ENCODE measurements at places on chromosomes 5 and 9.

DNA sequence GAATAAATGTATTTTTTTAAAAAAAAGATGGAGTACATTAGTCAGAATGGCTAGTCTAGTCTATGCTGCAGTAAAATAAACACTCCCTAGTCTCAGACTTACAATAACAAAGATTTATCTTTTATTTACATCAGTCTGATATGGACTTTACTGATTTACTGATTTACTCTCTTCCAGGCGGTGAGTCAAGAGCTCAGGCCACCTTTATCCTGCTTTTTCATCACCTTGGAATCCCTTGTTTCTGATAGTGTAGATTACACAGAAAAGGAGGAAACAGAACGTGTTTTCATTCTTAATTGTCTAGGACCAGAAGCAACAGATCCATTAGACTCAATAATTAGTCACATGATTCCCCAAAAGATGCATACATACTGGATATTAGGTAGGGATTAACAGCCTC is 290.1 kb upstream of the TRPC7 start:
- no peak for DNase-seq

DNA sequence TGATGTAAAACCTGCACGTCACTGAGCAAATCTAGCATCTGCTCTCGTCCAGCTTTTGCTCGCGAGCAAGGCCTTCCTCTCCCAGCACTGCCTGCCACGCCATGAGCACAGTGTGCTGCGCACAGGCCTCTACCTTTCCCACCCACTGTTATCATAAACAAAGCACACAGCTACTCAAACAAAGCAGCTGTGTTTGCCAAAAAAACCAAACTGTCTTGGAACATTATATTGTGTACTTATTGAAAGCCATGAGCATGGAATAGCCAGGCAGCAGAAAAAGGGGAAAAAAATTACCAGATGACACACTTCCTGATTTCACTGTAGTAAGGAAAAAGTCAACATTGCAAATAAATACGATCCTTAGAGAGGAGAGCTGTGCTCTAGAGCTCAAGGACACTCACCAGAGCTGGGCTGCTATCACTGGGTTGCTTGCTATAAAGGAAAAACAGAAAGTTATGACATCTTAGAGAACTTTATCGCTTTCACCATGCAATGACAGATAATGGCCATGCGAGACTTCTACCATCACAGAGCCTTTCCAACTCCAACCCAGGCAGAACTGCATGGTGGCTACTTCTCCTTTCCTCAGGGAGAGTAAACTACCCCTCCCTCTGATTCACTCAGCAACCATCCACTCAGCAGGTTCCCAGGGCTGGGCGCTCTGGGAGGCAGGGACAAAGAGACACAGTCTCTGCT is 69.6 kb downstream of the EPB41L4B start:
- no peak for DNase-seq

- no peak for DNase-seq
Measured at GRCh38 chr5:7202846-7203245, 193.1 kb upstream of the ADCY2 start.

DNA sequence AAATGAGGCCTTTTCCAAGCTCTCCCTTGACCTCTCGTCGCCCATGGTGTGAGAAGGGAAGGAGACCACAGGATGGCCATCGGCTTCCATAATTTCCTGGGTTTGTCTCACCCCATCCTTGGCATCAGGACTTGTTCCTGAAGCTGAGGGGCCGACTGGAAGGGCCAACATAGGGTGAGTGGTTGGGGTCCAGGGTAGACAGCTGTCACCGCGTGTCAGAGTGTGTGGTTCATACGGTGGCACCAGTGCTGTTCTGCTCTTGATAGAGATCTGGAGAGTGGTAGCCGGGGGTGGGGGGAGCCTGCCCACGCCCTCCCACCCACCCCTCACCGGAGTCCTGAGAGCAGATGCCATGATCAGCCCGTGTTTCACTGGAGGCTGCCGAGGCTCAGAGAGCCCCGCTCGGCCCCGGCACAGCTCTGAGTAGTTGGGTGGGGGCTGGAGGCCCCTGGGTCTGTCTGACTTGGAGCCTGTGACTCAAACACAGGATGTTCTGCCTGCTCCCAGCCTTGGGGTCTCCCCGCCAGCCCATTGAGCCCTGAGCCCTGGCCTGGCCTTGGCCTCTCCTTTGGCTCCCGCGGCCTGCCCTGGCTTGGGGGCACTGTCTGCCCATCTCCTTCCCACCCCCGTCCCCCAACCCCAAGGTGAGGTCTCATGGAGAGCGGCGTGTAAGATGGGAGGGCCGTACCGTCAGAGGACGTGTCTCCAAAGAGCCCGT is 53.1 kb upstream of the IER5L start:
- DNase-seq, result no peak

GRCh38 chr5:94969174-94969573 is 315.7 kb downstream of the MCTP1 start:
- DNase-seq, result no peak

DNA sequence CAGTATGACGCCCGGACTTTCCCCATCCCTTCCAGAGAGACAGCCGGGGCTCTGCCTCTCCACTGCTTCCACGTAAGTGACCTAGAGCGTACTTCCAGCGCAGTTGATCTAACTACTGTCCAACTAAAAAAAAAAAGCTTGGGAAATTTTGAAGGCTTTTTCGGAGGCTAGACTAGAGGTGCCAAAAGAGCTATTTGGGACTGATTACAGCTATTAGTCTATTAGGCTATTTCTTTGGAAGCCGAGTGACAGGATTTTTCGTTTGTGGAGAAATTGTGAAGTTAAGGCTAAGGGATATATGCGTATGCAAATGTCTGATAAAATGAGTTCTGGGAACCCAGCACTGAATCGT is 1.5 kb downstream of the CCNO start:
- DNase-seq, result no peak

DNA sequence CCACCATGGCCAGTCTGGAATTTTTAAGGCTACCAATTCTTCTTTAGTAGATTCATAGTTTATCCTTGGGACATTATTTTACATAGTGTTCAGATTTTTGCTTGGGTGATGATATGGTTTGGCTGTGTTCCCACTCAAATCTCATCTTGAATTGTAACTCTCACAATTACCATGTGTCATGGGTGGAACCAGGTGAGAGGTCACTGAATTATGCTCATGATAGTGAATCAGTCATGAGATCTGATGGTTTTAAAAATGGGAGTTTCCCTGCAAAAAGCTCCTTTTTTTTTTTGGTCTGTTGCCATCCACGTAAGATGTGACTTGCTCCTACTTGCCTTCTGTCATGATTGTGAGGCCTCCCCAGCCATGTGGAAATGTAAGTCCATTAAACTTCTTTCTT is 163.9 kb downstream of the GABRG2 start:
- DNase-seq, result no peak

GRCh38 chr5:96048763-96049162 is 87.1 kb upstream of the ELL2 start:
- DNase-seq, result peak; percentile 30

- DNase-seq, result no peak
Measured at GRCh38 chr5:123000731-123001130, 35.8 kb downstream of the PPIC start.

- DNase-seq, result no peak
Measured at GRCh38 chr9:94859891-94860290, 133.4 kb downstream of the AOPEP start.

DNA sequence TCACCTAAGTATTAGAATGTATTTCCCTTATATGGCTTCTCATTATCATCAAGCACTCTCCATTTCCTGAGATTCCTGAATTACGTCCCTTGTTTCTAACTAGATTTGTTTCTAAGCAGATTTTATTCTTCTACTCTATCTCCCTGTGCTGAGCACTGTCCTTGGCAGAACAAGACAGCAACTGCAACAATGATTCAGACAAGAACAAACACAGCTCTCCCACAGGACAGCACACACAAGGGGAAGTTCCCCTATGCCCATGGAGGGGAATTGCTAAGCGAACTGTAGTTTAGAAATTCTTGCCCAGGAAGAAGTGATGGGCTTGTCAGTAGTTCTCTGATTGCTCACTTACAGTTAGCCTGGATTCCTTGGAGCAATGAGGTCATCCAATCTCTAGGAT is 759.9 kb downstream of the DTWD2 start:
- DNase-seq, result no peak

GRCh38 chr5:133830281-133830680 is 138.1 kb downstream of the C5orf15 start:
- DNase-seq, result no peak

GRCh38 chr9:35552837-35553236 is 52.2 kb upstream of the TESK1 start:
- no peak for DNase-seq

DNA sequence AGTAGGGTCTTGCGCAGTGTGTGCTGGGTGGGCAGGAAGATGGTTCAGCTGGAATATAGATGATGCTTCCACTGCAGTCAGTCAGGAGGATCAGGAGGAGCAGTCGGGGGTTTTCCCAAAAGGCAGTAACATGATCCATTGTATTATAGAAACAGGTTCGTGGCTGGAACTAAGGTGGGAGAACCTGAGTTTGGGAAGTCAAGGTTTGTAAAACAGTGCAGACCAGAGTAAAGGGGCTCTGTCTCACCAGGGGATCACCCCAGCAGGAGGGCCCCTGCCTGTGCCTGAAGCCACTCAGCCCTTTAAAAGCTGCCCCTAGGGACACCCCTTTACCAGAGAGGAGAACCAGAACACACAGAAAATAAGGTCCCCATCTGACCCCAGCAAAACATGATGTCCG is 213.4 kb downstream of the AUH start:
- no peak for DNase-seq

GRCh38 chr9:34386656-34387055 is 10.0 kb upstream of the MYORG start:
- peak; percentile 7 for DNase-seq

- DNase-seq, result no peak
Measured at GRCh38 chr5:9456435-9457042, 89.3 kb downstream of the SEMA5A start.

GRCh38 chr9:112069318-112070169 is 105.6 kb downstream of the SUSD1 start:
- no peak for DNase-seq

GRCh38 chr5:142472306-142472951 is 147.6 kb upstream of the SPRY4 start:
- DNase-seq, result no peak

DNA sequence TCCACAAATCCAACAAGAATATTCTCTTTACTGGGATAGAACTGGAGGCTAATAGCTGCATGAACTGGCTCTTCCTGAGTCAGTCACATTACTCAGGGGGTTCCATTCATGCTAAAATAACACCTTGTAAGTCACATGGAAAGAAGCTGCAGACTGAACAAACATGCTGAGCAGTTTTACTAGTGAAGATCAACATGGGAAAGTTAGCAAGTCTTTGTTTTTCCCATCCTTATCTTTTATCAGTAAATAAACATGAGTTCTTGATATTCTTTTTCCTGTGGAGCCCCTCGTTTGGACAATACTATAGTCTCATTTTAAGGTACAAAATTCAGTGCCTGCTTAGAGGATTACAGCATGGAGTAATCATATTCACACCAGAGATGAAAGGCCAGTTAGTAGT is 43.7 kb upstream of the TEK start:
- no peak for DNase-seq

DNA sequence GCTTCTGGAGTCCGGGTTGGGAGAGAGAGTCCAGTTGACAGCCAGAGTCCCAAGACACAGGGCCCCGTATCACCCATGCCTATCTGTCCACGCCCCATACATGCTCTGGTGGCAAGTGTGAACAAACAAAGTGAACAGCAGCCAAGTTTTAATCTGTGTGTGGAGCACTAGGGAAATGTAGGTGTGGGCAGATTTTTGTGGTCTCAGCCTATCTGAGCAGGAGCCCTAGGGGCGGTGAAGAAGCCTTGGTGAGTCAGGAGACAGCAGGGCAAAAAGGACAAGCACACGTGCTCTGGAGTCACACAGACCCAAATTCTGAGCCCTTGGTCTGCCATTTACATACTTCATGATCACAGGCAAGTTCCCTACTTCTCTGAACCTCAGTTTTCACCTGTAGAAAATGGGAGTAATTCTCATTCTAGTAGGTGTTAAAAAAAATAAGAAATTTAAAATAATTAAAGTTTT is 23.2 kb downstream of the EGR1 start:
- DNase-seq, result no peak

- DNase-seq, result peak; percentile 21
Measured at GRCh38 chr5:23316060-23316591, 191.3 kb upstream of the PRDM9 start.

GRCh38 chr5:18375641-18376040 is 741.4 kb downstream of the TAF11L14 start:
- peak; percentile 31 for DNase-seq

- no peak for DNase-seq
Measured at GRCh38 chr5:109676920-109677319, 12.8 kb upstream of the MAN2A1 start.

DNA sequence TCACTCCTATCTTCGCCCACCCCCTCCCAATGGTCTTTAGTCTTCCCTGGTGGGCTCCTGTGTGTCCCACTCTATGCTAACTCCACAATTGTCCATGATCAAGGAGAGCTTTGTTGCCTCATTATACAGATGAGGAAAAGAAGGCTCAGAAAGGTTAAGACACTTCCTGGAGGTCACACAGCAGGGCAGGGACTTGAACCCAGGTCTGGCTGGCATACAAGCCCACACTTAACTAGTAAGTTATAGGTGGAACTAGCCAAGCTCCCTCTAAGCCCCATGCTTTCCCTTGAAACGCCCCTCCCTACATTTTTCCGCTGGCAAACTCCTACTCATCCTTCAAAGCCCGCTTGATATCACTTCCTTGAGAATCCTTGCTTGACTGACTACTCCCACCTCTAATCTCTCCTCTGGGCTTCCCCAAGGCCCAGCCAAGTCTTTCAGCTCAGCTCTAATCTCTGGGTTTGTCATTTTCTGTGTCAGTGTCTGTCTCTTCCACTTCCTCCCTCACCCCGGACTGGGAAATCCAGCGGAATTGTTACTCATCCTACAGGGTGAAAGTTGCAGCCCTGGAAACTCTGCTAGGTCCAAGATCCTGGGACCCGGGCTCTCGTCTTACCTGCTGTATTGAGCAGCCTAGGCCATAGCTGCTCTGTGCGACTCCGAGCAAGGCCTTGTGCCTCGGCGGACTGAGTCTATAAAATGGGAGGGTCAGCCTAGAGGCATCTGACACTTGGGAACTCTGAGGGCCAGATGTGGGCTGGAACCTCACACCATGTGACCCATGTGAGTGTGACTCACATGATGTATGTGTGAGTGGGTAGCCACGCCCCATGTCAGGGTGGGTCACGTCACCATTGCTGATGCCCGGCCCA is 144.5 kb downstream of the GAPVD1 start:
- peak; percentile 22 for DNase-seq
